Activated T-helper 1 cell treated with anti-CD3 and anti-CD28 coated beads, Interleukin-12 subunit alpha, Interleukin-12 subunit beta, Interleukin-2, Interleukin-4 antibody, amounts not matched to agents 30 ng/mL and 10 ng/mL and 1 ng/mL, durations not matched to agents 14 hours and 24 hours and 36 hours (primary cell): ENCODE measurements at places on chromosomes 13 and 19.

DNA sequence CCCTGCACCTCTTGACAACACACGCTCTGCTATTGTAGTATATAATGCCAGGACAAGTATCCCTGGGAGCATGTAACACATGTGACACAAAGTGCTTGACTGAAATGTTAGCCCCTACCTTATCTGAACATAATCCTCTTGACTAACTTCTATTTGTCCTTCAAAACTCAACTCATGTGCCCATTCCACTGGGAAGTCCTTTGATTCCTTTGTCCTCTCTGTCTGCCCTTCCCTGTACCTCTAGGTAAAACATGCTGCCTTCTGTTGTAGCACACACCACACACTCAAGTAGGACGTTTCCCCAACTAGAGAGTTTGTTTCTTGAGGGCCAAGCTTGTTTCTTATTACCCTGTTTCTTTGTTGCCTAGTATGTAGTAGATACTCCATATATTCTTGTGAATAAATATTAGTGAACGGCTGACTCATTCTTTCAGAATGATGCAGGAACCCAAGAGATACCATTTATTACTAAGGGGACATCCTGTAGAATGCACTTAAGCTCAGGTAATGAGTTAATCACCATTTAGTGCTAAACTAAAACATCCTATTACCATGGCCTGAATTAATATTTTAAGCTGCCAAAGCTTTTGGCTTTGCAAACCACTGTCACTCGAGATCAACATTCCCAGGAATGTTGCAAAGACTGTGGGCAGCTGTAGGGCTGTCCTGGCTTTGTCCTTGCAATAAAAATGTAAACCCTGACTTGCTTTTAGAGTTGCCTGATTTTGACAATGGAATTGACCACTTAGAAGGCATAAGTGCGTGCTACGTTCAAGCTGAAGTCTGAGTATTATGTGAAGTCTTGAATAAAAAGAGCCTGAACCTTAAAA lies 313.4 kb downstream of the COG6 start:
- DNase-seq, result no peak

- no peak for DNase-seq
Observed at GRCh38 chr13:112723771-112724170, 33.9 kb downstream of the ATP11A start.

DNA sequence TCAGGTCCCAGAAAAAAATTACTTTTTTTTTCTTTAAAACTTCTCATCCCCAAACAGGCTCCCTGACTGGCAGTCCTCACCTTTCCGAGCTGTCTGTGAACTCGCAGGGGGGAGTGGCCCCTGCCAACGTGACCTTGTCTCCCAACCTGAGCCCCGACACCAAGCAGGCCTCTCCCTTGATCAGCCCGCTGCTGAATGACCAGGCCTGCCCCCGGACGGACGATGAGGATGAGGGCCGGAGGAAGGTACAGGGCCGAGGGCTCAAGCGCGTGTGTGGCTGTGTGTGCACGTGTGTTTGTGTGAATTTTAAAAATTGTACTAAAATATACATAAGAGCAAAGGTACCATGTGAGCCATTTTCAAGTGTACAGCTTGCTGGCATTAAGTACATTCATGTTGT lies 167.6 kb downstream of the STK24 start:
- no peak for DNase-seq

- DNase-seq, result no peak
Observed at GRCh38 chr19:5881543-5882299, 11.4 kb upstream of the FUT5 start.

DNA sequence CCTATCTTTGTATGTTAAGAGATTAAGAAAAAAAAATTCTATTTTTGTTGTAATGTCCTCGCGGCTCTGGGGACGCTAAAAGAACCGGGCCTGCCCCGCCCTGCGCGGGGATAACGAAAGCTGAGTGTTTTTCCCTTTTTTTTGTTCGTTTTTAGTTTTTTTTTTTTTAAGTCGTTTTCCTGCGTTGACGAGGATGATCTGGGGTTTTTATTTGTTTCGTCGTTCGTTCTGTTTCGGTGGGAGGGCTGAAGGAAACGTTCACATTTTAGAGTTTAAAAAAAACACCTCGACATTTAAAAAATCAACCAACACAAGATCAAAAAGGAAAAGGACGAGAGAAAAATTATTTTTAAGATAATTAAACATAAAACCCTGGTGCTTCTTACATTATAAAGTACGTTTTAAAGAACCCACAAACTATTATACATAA lies 5.6 kb downstream of the LYL1 start:
- no peak for DNase-seq

DNA sequence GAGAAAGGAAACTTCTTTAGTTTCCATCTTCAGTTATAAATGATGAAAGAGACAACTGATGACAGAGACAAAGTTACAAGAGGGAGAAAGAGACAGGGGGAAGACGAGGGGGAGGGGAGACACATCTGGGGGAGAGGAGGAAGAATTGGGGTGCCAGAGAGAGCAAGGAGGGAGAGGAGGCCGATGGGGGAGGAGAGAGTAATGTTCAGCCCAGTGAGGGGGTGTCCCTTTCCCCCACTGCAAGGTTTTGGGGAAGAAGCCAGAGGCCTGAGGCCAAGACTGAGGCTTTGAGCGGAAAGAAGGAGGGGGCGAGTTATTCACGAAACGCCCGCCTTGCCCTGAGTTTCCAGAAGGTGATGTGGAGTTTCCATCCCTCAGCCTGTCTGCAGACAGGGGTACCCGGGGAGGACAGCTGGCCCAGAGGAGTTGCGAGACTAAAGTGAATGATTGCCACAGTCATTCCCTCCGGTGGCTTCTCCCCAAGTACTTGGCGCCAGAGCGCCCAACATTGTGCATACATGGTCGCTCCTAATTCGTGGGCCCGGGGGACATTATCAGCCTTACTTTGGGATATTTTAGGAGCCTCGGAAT lies 558 bp upstream of the PPAN start:
- DNase-seq, result peak; percentile 64

- DNase-seq, result no peak
Observed at GRCh38 chr13:50453188-50453587, 390.3 kb downstream of the DLEU7 start.

DNA sequence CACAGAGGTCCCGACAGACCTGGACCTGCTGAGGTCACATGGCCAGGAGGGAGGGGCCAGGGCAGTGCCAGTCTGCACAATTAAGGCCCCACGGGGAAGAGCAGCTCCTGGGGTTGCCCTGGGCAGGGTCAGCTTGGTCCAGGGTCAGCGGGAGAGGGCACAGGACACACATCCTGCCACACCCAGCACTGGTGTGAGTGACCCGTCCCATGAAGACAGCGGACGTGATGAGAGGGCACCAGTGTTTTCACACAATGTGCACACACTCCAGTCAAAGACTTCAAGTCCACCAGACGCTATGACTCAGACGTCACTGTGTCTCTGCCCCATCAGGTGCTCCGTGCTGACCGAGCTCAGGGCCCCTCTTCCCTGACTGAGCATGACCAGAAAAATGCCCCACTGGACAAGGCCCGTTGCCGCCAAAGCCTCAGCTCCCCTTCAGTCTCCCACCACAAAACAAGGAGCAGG lies 4.2 kb downstream of the TMEM259 start:
- no peak for DNase-seq

DNA sequence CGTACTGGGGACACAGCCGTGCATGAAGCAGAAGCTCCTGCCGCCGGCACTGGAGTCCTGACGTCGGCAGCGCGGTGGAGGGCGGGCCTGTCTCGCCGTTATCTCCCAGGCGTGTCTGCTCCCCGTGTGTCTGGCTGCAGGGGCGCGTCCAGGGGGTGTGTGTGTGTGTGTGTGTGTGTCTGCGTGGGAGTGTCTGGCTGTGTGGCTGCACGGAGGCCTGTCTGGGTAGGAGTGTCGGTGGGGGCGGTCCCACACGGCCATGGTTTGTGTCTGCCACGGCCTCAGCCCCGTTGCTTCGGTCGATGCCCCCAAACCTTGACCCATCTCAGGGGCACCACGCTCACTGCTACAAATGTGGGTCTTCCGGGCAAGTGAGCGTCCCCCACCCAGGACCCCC lies 18.3 kb downstream of the ARID3A start:
- DNase-seq, result no peak

DNA sequence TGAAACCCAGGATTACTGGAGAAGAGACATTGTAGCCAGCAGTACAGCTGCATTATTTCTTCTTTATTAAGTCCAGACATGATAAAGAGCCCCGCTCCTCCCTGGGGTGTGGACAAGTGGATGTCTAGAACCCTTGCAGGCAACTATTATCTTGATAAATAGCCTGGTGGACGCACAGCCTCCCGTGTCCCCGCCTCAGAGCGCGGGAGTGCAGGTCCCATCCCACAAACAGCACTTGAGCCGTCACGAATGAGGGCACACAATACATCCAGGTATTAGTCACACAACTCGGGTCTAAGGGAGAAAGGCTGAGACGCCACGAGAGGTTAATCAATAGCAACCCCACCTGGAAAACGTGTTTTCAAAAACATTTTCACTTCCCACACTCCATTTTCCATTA lies 213.2 kb upstream of the SOX1 start:
- DNase-seq, result no peak

DNA sequence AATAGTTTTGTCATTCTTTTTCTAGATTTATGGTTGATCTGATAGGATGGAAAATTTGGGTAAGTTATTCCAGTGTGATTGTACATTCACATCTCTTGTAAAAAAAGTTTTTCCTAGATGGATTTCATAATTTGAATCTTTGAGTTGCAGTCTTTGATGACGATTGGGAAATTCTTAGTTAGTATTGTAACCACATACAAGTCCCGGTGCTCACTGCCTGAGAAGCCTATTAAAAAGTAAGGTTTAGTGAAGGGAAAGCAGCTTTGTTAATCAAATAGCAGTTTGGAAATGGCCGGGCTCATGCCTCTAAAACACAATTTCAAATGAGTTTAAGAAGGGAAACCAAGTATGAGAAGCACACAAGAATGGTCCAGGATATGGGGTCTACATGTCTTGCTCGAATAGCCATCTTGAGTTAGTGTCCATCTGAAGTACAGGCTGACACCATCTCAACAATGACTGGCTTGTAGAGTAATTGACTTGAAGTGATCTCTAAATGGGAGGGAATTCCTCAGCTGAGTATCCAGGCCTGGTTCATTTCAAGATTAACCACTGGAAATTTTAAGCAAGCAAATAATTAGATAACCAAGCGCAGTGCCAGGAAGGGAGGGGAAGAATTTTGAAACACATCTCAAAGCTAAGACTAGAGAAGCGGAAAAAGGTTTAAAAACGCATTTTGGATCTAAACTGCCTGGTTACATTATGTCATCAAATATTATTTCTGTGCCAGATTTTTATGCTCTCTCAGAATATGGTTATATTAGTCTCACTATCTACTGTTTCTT lies 1145.6 kb upstream of the MIR17HG start:
- DNase-seq, result no peak

GRCh38 chr19:6732803-6733337 lies 4.5 kb downstream of the GPR108 start:
- DNase-seq, result no peak

DNA sequence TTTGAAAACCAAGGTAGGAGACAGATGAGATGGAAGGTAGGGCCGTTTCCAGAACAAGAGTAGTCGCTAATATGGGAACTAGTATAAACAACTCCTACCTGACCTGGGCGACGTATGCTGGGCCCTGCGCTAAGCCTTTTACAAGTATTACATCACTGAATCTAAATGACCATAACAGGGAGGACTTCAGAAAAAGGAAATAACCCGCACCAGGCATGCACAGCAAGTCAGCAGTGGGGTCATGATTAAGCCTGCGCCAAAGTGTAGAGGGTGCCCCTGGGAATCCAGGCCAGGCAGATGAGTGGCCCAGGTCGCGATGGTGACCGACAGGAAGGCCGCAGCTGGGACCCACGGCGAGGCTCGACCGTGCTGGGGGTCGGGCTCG lies 613 bp downstream of the ATP13A1 start:
- no peak for DNase-seq

DNA sequence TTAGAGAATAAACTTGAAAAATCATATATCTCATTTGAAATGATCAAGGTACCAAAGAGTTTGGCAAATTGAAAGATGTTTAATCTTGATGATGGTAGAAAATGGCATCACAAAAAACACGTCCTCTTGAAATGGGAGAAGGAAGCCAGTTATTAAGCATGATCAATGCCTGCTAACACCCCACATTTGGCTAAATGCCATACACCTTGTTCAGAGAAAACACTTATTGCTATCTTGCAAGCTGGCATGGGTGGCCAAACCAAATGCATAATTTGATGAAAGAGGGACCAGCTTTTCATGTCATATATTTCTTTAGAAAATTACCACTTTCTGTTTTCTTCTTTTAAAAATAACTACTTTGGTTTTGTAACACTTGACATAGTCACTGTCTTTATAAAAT lies 141.3 kb downstream of the ZAR1L start:
- DNase-seq, result no peak

DNA sequence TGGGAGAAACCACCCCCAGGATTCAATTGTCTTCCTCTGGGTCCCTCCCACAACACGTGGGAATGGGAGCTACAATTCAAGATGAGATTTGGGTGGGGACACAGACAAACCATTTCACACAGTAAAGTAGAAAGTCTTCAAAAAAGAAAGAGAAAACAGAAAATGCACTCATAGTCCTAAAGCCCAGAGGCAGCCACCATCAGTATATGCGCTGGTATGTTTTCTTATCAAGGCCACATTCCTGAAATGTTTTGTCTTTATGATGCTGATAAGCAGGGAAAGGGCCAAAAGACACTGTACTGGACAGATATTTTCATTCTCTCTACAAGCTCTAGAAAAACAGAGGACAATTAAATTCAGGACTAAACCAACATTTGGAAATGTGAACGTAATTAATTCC lies 375.8 kb upstream of the TSHZ3 start:
- DNase-seq, result no peak

DNA sequence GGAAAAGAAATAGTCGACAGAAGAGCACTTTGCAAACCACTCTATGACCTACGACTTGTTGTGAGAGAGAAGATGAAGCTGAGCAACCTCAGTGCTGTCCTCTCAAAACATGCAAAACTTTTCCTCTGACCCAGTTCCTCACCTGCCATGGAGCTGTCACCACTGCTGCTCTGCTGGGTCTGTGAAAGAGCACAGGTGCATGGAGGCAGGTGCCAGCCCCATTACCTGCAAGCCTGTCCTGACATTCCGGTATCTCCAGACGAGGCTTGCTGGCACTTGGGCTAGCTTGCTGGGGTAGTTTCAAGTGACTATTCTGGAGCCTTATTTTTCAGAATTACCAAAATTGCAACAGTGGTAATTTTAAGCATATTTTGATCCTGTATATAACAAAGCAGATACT lies 49.5 kb upstream of the RFXAP start:
- no peak for DNase-seq

- peak; percentile 46 for DNase-seq
Observed at GRCh38 chr19:8505680-8506401, 3.4 kb upstream of the PRAM1 start.

GRCh38 chr13:113837560-113838355 lies 26.1 kb downstream of the GAS6 start:
- no peak for DNase-seq
